ENCODE measurements at places on chromosomes 3 and 15. TPM values are rescaled to one million over a fixed set of nuclear protein-coding genes. Genes with fewer than 3 reads are reported as not detected.
A peak's percentile ranks its signal among the peaks of the same experiment; 100 is the strongest.

GRCh38 chr3:39191773-39192172 lies 622 bp downstream of the XIRP1 start:
- H3K27me3 ChIP-seq: no peaks in the 10 kb centered on the region
- no peaks in the 10 kb centered on the region for H3K36me3 ChIP-seq
- no peaks in the 10 kb centered on the region for H3K4me1 ChIP-seq
- H3K4me3 ChIP-seq: no peak overlapping the region
- no peak for DNase-seq

DNA sequence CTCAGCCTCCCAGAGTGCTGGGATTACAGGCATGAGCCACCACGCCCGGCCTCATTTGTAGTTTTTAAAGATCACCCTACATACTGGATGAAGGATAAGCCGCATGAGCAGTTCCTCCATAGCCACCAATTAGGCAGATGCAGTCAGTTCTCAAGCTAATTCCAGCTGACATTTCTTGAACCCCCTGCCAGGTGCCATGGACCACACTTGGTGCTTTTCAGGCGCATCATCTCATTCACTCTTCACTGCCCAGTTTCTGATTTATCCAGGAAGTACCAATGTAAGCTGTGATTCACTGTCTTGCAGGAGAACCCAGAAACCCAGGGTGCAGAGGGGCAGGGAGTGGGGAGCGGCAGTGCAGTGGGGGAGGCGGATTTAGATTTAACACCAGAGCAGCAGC lies 56.5 kb upstream of the RASA2 start:
- H3K27ac ChIP-seq: peak overlapping the region; percentile 71
- DNase-seq: no peak
- no peaks in the 10 kb centered on the region for H3K27me3 ChIP-seq
- peaks cover 23% of the 10 kb centered on the region for H3K36me3 ChIP-seq
- no peak overlapping the region for H3K4me3 ChIP-seq
- H3K4me1 ChIP-seq: peaks cover 65% of the 10 kb centered on the region

DNA sequence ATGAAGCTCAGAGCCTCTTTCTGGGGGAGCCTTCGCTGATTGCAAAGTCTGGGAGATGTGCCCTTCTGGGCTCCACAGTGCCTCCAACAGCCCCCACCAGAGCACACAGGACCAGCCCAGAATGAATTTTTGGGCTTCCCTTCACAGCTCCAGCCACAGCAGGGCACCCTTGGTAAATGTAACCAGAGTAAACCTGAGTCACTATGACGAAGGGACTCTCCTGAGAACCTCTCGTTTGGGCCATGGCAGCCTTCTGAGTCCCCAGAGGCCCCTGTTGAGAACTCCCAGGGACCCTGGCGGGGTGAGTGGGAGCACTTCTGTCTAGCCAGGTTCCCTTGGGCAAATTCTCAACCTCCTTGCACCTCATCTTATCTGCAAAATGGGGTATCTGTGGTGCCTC lies 20.8 kb downstream of the FAM3D start:
- H3K36me3 ChIP-seq: no peaks in the 10 kb centered on the region
- no peak for DNase-seq
- H3K27me3 ChIP-seq: no peaks in the 10 kb centered on the region
- no peak overlapping the region for H3K27ac ChIP-seq
- H3K4me3 ChIP-seq: no peak overlapping the region

GRCh38 chr3:45907769-45908705 lies 21.7 kb downstream of the CCR9 start:
- H3K36me3 ChIP-seq: no peaks in the 10 kb centered on the region
- H3K4me1 ChIP-seq: peaks cover 6% of the 10 kb centered on the region
- H3K4me3 ChIP-seq: no peak overlapping the region
- DNase-seq: no peak
- H3K27me3 ChIP-seq: no peaks in the 10 kb centered on the region

GRCh38 chr3:12579905-12580304 lies 23.0 kb downstream of the MKRN2 start:
- no peak overlapping the region for H3K4me3 ChIP-seq
- no peaks in the 10 kb centered on the region for H3K4me1 ChIP-seq
- H3K36me3 ChIP-seq: peaks cover 90% of the 10 kb centered on the region
- H3K27me3 ChIP-seq: no peaks in the 10 kb centered on the region
- no peak for DNase-seq
- H3K27ac ChIP-seq: peak overlapping the region; percentile 51

GABRR3 gene
- total RNA-seq: not detected

Data from upper lobe of right lung (tissue), 1 donor.